ENCODE measurements at places on chromosomes 3 and 15.

DNA sequence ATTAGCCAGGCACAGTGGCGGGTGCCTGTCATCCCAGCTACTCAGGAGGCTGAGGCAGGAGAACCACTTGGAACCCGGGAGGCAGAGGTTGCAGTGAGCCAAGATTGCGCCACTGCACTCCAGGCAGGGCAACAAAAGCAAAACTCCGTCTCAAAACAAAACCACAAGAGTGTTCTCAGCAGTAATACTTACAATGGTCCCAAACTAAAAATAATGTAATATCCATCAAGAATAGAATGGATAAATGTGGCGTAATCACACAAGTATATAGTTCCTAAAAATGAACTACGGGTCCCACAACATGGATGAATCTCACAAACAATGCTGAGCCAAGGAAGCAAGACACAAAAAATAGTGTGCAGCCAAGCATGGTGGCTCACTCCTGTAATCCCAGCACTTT lies 39.2 kb downstream of the STAG1 start:
- no peak for DNase-seq

GRCh38 chr3:129277829-129278271 lies 820 bp upstream of the HMCES start:
- DNase-seq = no peak

- peak; percentile 39 for DNase-seq
Measured at GRCh38 chr3:187706971-187707370, 4.6 kb upstream of the RTP2 start.

GRCh38 chr3:100586832-100587231 lies 22.6 kb upstream of the ADGRG7 start:
- no peak for DNase-seq

DNA sequence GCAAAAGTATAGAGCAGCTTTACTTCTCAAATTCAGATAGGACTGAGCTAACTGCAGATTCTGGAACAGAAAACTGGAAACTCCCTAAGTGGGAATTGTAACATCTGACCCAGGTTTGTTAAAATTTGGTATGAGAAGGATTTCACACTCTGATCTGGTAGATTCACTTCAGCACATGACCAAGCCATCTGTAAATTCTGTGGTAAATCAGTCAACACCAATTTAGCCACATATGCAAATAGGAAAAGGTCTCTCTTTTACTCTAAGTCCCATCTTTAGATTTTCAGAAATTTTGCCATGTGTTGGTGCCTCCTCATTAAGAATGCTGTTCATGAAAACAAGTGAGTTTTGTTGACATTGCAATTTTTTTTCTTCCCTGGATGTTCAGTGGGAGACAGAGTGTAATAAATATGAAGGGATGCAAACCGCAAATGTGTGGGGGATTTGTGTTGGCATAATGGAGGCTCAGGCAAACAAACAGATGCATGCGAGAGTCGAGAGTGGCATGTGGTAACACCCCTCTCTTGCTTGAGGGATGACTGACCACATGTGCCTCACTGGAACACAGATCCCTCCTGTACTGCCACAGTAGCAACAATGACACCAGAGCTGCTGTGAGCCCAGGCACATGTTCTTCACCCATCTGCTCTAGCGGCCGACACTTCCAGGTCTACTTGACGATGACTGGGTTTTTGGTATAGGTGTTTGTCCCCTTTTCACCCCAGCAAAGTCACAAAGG lies 146.6 kb downstream of the FEZF2 start:
- no peak for DNase-seq

DNA sequence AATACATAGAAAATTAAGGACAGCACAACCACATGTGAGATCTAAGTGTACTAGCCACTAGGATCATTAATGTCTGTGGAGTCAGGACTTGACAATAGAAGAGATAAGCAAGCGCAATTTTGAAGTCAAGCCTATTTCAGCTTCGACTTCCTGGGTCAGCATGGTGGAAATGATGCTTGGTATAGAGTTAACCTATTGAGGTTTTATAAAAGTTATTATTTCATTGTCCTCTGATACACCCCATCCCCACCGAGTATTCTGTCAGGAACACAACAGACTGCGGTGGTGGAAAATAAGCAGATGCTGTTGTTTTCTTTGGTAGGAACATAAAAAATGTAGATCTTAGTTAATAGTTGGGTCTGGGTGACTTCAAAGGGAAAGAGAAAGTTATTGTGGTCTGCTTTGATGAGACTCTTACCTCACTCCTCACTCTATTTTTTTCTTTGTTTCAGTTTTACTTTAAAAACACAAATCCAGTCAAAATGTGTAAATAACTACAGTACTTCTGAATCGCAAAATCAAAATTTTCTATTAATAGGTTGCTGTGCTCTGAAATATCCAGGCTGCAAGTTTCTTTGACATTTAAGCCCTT lies 82.1 kb downstream of the IL5RA start:
- DNase-seq = no peak

GRCh38 chr15:98767692-98768091 lies 119.4 kb downstream of the IGF1R start:
- DNase-seq = no peak

DNA sequence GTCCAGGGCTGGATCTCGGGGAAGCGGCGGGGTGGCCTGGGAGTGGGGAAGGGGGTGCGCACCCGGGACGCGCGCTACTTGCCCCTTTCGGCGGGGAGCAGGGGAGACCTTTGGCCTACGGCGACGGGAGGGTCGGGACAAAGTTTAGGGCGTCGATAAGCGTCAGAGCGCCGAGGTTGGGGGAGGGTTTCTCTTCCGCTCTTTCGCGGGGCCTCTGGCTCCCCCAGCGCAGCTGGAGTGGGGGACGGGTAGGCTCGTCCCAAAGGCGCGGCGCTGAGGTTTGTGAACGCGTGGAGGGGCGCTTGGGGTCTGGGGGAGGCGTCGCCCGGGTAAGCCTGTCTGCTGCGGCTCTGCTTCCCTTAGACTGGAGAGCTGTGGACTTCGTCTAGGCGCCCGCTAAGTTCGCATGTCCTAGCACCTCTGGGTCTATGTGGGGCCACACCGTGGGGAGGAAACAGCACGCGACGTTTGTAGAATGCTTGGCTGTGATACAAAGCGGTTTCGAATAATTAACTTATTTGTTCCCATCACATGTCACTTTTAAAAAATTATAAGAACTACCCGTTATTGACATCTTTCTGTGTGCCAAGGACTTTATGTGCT lies 527 bp downstream of the B2M start:
- DNase-seq = peak; percentile 38

- DNase-seq = no peak
Measured at GRCh38 chr3:127141921-127142730, 50.8 kb upstream of the PRR23E start.

DNA sequence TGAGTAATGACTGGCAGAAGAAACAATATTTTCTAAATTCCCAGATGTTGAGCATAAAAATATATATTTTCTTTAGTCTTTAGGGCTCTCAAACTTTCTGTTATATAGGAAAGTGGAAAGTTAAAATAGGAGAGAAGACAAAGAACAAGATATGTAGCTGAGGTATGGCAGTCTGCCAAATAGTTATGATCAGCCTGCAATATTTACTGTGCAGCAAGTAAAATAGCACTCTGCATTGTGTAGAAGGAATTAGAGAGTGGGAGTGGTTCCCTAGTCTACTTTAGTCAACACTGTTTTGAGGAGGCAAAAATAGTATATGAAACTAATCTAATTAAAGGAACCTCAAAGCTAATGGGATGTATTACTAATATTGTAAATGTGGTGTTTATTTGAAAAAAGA lies 978.1 kb upstream of the ALCAM start:
- no peak for DNase-seq

- DNase-seq = no peak
Measured at GRCh38 chr3:60386306-60386705, 864.9 kb downstream of the FHIT start.

GRCh38 chr3:100516838-100517237 lies 24.4 kb downstream of the TMEM45A start:
- no peak for DNase-seq

DNA sequence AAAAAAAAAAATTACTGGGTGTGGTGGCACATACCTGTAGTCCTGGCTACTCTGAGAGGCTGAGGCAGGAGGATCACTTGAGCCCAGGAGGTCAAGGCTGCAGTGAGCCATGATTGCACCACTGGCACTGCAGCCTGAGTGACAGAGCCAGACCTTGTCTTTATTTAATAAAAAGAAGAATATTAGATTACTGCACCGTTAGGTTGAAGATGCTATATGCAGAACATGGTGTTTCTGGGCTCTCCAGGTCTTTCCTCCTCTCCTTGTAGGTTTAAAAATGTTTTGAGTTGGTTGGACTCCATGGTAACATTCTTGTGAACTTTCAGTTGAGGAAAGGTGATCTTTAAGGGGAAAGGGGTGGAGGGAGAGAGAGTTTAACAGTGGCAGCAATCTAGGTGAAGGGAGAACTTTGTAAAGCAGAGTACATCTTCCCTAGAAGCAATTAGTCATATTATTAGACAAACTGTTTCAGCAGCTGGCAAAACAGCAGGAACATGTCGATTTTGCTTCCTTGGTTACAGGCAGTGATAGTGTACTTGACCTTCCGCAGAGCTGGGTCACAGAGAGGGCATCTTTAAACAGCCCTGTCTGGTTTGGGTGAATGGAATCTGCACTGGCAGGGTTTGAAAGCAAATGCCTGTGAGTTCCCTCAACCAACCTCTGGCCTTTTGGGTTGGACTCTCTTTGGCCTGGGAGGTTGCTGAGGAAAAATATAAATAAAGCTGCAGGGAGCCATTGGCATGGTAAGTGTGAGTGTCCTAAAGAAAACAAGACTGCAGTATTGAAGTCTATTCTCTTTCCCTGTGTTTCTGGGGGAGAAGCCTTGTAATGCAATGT lies 42.8 kb downstream of the NR2C2 start:
- DNase-seq = peak; percentile 25

DNA sequence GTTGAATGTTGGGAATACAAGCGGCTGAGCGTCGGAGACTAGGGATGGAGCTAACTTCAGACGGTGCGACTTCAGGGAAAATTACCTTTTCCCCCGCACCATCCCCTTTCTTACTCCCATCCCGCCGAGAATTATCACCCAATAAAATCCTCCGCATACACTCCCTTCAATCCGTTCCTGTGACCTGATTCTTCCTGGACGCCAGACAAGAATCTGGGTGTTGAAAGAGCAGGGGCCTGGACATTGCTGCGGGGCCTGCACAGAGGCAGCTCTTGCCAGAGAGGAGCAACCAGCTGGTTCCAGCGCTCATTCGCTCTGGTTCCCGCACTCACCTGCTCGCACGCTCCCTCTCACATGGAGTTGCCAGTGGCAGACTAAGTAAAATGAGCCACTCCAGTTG lies 241.9 kb downstream of the ALCAM start:
- DNase-seq = peak; percentile 25

DNA sequence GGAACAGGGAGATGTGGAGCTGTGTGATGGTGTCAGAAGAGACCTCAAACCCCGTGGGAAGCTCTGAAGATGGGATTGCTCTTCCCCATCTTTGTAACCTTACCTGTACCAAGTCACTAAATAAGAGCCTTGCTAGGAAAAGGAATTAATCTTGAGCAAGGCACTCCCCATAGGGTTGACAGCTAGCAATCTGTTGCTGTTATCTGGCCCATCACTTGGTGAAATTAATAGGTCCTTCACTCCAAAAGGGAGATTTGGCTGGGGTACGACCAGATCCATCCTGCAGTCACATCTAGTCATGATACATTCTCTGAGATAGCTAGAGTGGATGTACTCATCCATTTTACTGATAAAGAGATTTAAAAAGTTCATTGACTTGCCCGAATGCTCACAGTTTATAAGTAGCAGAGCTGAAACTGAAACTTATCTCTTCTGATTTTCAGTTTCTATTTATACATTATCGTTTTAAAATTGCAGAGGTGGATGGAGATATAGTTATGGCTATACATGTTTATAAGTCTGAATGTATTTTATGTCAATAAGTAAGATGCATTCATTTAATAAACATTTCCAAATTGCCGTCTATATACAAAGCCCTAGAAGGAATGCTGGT lies 299.1 kb upstream of the MCTP2 start:
- DNase-seq = no peak

GRCh38 chr3:85090495-85090894 lies 131.7 kb downstream of the CADM2 start:
- DNase-seq = no peak

- DNase-seq = peak; percentile 61
Measured at GRCh38 chr3:186931532-186932280, 1.4 kb downstream of the ST6GAL1 start.

DNA sequence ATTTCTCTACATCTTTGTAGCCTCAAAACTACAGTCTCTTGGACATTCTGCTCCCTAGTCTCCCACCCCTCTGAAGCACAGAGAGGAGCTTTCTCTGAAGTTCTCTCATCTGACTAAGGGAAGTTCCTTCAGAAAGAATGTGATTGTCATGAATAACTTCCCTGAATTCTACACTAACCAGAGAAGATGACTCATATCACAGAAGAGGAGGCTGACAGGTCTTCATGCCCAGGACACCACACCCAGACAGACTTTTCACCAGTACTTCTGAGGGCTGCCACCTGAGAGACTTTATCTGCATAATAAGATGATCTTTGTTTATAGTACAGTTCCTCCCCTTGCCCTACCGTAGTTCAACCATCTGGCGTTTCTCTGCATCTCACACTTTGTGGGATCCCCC lies 52.8 kb downstream of the CDIN1 start:
- no peak for DNase-seq

DNA sequence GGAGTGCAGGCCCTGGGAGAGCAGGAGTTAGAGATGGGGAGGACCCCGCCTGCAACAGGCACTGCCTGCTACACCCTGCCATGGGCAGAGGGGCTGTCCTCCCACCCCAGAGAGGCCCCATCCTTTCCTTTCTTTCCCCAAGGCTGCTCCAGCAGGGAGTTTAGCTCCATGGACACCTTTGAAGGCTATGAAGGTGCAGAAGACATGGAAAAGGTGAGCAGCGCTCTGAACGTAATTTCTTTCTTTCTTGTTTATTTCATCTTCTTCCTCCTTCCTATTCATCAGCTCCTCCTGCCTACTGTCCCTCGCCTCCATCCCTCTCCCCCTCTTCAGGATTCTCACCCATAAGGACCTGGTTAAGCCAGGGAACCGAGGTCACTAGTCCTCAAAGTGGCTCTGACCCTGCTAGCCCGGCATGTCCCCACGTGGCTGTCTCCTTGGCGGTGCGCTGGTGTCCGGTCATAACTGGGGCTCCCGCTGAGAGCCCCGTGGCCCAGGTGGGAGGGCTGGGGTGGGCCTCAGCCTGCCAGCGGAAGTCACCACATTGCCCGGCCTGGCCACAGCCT lies 16.0 kb upstream of the ADIPOQ start:
- no peak for DNase-seq

DNA sequence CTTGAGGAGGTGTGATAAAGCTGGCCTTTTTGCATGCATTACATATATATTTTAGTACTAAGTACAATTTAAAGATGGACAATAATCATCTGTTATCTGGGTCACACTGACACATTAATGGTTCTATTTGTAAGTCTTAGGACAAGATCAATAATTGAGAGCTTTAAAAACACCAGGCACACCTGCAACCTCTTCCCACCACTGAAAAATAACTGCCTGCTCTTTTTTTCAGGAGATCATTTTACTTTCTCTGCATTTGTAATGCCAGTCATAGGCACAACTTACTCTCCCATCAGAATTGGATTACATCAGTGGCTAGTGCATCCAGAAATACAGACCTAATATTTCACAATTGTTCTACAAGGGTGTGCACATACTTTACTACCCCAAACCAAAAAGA lies 149.8 kb downstream of the MECOM start:
- DNase-seq = no peak

Measured in left ventricle myocardium inferior (tissue), 1 donor.